ENCODE measurements at places on chromosomes 3 and 15.

- no peak for DNase-seq
Observed at GRCh38 chr3:167750272-167750971, 14.9 kb downstream of the SERPINI1 start.

- no peak for DNase-seq
Observed at GRCh38 chr15:39320886-39321285, 260.0 kb upstream of the THBS1 start.

DNA sequence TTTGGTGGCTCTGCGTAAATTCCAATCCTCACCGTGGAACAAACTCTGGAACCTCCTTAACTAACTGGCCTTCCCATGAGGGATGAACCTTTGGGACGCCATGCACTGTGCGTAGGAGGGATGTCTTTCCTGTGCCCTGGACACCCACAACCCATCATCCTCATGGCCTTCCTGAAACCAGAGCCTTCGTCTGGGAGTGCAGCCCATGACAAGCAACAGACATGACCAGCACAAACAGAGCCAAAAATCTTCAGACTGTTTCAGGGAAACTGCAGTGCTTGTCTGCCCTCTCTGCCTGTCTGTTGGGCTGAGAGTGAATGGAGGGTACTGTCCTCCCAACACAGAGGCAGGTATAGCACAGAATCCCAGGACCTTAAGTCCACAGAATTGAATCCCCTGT, 61.1 kb upstream of the BOC start:
- DNase-seq, result no peak

GRCh38 chr3:15294929-15295328, 37.5 kb downstream of the SH3BP5 start:
- no peak for DNase-seq

DNA sequence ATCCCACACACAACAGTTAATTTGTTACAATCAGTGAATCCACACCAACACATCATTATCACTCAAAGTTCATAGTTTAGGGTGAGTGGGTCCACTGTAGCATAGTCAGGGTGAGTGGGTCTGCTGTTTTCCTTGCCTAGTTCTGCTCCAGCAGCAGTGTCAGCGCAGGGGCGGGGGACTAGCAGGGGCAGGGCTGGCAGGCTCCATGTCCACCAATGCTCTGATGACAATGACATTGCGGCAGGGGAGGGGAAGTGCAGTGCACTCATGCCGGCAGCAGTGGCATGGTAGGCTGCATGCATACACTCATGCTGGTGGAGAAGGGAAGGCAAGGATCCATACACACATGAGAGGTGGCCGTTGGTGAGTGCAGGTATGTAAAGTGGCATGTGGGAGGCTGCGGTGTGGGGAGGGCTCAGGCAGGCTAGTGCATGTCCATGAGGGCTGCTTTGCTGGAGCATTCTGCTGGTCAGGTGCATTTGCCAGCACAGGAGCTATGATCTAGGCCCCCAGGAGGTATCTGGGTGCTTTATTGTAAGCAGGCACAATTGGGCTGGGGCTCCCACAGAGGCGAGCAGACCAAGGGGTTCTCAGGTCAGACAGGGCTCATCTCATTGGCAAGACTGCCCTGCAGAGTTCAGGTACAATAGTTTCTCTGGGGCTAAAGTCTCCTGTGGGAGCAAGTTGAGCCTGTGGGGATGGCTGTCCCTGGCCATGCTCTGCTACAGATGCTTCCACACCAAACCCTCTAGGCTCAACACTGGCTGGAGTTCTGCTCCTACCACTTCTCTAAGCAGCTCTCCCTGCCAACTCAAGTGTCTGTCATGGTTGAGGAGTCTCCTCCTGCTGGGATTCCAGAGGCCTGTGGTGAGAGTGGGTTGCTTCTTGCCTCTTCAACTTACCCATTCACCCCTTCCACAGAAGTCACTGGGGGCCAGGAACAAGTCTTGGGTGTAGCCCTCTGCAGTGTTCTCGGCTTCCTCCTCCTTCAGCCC, 81.3 kb downstream of the KCNAB1 start:
- no peak for DNase-seq

DNA sequence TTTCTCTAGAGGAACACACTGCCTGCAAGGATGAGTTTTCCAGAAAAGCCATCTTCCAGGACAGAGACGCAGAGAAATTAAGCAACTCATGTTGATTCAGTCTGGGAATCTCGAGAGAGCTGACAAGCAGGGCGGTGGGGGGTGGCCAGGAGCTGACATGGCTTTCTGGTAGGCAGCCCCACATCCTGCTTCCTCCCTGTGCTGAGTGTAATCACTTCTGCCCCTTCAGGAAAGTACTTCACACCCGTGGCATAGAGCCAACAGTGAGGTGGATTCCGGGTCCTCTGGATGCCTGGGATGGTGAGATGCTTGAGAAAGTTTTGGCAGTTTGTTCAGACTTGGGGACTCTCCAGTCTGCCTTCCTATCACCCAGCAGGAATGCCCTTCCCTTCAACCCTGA, 221.1 kb downstream of the SLCO3A1 start:
- DNase-seq, result no peak

DNA sequence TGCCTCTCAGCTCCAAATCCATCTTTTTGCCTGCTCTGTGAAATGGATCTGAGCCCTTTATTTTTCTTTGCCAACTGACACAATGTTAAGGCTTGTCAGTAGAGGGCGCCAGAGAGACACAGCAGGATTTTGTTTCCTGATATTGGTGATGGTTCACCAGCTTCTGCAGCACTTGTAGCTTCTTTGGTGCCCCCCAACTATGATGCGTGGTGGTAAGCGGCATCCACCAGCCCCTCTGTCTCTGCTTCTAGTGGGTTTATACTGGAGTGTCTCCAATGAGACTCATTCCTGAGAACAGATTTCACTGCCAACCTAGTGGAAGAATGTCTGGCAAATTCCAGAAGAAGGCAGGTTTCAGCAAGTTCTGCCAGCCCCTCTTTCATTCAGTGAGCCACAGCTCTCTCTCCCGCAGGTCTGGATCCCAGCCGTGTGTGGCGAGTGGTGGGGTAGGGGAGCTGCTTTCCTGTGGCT, 471.9 kb upstream of the FRG2C start:
- DNase-seq, result peak; percentile 0

- DNase-seq, result no peak
Observed at GRCh38 chr3:173336261-173336660, 61.3 kb upstream of the NLGN1 start.
